GM18507 (cell line): ENCODE measurements at places on chromosomes 6 and 20.
A peak's percentile ranks its signal among the peaks of the same experiment; 100 is the strongest.

GRCh38 chr6:36724514-36725390 is 27.1 kb downstream of the RAB44 start:
- DNase-seq = no peak

DNA sequence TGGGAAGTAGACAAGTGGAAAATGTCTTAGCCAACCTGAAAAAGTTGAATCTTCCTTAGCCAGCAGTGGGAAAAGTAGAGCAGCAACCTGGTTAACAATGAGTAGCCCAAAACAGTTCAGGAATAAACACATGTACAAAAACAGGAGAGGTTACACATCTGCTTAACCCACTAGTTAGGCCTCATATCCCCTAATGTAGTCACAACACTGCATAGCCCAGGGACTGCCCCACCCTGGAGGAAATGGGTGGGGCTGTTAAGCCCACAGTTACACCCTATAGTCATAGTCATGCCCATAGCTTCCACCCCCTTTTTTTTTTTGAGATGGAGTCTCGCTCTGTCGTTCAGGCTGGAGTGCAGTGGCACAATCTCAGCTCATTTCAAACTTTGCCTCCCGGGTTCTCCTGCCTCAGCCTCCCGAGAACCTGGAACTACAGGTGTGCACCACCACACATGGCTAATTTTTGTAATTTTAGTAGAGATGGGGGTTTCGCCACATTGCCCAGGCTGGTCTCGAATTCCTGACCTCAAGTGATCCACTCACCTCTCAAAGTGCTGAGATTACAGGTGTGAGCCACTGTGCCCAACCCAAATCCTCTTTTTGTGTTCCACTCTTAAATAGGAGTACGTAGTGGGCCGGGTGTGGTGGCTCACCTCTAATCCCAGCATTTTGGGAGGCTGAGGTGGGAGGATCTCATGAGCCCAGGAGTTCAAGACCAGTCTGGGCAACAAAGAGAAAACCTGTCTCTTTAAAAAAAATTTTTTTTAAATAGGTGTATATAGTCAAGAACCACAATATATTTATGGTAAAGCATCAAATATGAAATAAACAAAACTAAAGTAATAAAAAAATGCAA is 24.5 kb downstream of the ILRUN start:
- peak; percentile 37 for DNase-seq

- DNase-seq = no peak
These were observed 71.3 kb upstream of the MYL9 start for GRCh38 chr20:36469973-36470372.

- DNase-seq = no peak
These were observed 19.8 kb downstream of the HLA-E start for GRCh38 chr6:30508890-30509736.

DNA sequence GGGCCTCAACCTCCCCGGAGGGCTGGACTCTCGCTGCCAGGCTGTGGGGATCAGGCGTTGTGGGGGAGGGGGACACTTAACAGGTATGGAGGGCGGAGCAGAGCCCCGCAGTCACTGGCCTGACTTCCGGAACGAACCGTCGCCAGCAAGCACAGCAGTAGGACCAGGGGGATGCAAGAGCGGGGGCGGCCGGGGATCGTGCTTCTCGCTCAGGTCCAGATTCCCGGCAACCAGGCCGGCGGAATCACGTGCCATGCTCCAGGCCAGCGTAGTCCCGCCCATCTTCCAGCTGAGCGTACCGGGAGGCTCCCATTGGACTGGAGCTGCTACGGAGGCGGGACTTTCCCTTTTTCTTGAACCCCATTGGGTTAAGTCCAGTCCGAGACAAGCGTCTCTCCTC is 10.0 kb upstream of the POU5F1 start:
- DNase-seq = peak; percentile 54

DNA sequence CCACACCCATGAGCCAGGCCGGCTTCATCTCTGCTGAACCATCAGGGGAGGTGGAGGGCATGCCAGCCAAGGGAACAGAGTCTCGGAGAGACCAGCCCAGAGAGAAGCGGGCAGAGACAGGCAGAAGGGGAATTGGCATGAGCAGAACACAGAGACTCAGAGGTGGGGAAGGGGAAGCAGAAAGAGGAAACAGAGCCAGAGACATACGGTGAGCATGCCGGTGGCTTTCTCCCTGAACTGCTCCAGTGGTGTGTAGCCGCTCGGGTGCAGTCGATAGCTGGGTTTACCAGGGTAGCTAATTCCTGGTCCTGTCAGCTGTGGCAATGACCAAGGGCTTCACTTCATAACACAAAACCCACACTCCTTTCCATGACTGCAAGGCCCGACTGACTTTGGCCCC is 83.6 kb upstream of the CCDC167 start:
- no peak for DNase-seq

GRCh38 chr20:52948491-52948890 is 23.7 kb upstream of the TSHZ2 start:
- DNase-seq = no peak
